ENCODE measurements at places on chromosomes 3 and 15.

- no peak for DNase-seq
Observed at GRCh38 chr3:94024385-94024784, 4.0 kb downstream of the STX19 start.

GRCh38 chr3:151015767-151016477, 43.4 kb upstream of the CLRN1 start:
- DNase-seq: no peak

DNA sequence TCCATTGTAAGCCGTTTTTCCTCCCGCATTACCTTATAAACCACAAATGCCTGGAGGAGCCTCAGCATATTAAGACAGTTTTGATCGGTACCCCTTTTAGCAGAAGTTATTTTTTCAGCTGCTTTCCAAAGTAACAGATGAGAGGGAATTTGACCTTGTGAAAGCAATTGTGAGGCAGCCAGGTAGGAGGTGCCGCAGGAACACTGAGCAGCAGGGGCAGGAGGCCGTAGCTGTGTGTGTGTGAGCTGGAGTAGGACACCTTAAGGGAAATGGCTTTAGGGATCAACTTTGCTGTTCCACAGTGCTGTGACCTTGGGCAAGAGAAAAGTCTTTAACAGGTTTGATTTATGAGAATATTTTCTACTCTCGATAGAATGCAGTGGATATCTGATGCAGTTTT, 482.1 kb downstream of the IL5RA start:
- DNase-seq: no peak

GRCh38 chr3:196968233-196969133, at the start of gene PIGZ:
PIGZ (minus strand) TSS chr3:196968833; CDS start chr3:196952031, 16,802 bp downstream.
- DNase-seq: peak; percentile 44

GRCh38 chr3:30986551-30986950, 92.1 kb upstream of the GADL1 start:
- DNase-seq: peak; percentile 69

- DNase-seq: no peak
Observed at GRCh38 chr3:55296030-55296429, 191.1 kb downstream of the WNT5A start.

All from tongue (tissue), 3 donors.